ENCODE measurements at places on chromosomes 5 and 9.
A peak's percentile ranks its signal among the peaks of the same experiment; 100 is the strongest.

- DNase-seq, result no peak
Observed at GRCh38 chr9:20701060-20701459, 17.0 kb downstream of the FOCAD start.

DNA sequence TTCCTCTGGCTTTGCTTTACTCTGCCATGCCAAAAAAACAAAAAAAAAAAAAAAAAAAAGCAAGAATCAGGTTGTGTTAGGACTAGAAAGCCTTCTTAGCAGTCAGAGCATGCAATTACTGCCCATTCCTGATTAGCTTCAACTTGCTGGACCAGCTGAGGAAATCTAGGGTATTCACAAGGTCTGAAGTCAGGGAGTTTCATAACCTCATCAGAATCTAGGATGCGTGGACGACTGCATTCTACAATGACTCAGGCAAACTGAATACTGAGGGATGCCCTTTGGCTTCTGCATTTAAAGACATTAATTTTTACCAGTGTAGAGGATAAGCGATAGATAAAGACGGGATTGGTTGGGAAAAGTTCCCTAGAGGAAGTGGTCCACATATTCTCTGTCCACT, 39.2 kb upstream of the SHOC1 start:
- DNase-seq, result no peak

GRCh38 chr5:136013559-136013958, 15.2 kb upstream of the TGFBI start:
- DNase-seq, result no peak

DNA sequence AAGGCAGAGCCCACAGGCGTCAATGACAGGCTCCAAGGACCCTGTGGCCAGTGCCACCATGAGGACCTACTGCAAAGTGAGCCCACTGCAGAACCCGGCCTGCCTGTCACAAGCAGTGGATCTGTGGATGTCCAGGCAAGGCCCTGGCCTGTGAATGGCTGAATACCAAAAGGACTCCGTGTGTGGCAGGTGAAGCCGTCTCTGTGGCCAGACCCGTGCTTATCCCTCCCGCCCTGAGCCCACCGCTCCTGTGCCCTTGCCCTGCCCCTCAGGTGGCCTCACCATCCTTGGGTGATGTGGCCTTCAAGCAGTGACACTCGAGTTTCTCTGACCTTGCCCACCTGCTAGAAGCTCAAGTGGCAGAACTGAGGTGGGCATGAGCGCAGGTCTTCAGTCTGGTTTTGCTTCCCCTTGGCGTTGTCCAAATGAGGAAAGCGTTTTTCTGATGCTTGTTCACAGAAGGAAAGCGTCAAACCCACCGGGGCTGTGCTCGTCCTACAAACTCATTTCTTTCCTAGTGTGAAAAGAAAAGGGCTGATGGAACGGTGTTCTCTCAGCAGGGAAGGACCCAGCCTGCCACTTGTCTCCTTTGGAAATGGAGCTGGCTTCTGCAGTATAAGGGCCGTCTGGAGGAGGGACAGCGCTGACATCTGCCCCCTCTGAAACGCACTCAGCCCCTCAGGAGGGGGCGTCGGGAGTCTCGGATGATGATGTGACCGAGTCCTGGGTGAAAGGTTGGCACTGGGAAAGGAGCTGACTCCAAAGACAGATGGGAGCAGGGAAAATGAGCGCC, 377.7 kb upstream of the IRX4 start:
- DNase-seq, result no peak

- peak; percentile 13 for DNase-seq
Observed at GRCh38 chr5:171336521-171337209, 27.6 kb downstream of the TLX3 start.

DNA sequence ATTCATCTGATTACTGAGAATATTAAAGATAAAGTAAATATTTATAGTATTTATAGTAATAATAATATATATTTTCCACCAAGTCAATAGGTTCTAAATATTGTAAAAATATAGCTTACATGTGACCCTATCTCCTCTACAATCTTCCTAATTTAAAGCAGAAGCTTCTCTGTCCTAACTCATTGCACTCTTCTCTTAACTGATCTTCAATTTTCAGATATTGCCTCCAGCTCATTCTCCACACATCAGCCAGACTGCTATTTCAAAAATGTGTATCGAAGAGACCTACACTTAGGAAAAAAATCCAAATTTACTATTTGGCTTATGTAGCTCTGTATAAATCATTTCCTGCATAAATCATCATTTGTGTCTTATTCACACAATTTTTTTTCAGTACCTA, 47.8 kb downstream of the CDH18 start:
- no peak for DNase-seq

DNA sequence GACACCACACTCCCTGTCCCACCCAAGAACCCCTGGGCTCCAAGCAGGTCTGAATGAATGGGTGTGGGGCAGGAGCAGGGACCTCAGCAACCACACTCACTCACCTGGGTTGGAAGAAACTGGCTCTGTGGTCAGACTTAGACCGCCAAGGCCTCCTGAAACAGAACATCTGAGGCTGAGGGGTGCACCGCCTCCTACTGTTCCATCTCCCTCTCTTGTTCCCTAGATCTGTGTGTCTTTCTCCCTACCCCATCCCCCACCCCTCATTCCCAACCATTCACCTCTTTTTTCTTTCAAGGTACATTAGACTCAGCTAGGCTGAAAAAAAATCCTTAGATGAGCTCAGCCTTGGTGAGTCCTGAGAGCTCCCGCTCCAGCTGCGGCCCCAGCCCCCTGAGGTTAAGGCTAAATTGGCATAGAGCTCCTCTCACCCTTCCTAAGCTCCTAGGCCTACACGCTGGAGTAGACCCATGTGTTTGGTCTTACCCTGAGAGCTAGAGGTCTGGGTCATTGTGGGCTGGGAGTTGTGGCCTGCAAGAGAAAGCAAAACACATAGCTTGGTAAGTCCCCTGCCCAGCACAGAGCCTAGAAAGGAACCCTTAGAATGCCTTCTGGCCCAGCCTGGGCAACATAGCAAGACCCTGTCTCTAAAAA, 4.8 kb downstream of the ECSCR start:
- no peak for DNase-seq

GRCh38 chr5:5933651-5934050, 444.7 kb downstream of the MED10 start:
- no peak for DNase-seq

GRCh38 chr5:157548513-157549282, 26.9 kb downstream of the ADAM19 start:
- no peak for DNase-seq

DNA sequence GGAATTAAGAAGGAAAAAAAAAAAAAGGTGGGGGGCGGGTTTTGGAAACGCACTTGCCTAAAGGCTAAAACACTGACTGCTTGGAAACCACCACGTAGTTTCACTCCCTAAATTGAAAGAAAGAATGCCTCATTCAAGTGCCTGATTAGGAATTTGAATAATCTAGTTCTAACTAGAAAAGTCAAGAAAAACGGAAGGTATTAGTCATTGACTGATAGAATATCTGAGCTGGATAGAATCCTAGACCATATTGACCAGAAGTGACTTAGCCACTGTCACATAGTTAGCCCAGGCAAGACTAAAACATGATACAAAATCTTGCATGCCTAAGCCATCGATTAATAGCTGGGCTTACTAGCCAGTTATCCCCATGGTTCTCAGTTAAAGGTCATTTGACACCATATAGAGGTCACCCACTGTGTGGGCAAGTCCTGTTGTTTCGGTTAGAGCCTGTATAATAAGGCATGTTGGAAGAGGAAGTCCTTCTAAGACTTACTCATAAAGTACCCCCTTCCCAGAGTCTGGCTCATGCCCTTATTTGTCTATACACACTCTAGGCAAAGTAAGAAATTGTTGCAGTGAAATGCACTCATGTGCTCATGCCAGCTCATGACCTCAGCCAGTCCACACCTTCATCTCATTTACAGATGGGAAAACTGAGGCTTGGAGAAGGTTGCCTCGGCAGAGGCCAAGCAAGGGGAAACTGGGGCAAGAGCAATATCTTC, 40.2 kb downstream of the SH3RF2 start:
- no peak for DNase-seq

DNA sequence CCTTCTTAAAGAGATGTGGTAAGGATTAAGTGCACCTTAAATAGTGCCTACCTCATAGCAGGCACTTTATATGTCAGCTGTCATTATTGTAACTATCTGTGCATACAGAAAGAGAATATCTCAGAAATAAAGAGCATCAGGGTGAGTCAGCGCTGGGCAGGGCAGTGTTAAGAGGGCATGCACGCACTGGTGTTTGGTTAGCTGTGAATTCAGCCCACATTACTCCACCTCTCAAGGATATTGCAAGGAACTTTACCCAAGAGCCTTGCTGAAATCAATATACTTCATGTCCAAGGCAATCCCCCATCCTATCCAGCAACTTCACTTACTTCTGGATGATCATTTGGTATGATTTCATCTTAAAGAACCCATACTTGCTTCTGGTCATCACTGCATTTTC, 300.9 kb downstream of the NTRK2 start:
- DNase-seq, result no peak

DNA sequence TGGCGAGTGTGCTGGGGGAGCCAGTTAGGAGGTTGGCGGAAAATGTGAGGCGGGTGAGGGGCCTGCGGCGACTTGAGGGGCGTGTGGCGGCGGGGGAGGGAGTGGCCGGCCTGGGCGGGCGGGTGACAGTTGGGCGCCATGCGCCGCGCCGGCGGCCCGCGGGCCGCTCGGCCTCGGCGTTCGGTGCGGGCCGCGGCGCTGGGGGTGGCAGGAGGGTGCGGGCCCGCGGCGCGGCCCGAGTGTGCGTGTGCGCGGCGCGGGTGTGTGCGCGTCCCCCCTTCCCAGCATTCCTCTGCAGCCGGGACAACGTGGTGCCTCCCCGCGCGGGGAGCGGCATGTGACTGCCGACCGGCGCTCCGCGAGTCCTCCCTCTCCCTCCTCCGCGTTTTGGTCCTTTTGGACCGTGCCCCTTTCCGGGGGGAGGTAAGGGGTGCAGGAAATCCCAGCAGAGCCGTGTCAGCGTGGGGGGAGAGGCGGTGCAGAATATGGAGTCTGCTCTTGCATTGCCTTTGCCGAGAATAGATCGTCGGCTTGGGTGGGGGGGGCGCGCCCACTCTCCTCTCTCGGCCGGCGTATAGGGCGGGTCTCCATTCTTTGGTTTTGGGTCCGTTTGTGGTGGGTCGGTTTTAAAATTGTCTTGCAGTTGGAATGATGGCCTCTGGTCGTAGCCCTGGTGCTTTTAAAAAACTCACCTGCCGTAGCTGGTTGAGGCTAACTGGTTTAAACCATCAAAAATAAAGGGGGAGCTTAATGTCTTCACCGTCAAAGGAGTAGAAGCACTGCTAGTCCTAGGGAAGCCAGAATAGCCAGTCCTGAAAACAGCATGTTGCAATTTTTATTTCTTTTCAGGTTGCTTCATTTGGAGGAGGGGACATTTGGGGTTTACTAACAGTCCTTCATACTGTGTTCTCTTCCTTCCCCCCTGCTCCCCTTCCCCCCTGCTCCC, 2.0 kb downstream of the LARP1 start:
- no peak for DNase-seq

- peak; percentile 21 for DNase-seq
Observed at GRCh38 chr9:125409637-125410521, 148.3 kb downstream of the GAPVD1 start.

DNA sequence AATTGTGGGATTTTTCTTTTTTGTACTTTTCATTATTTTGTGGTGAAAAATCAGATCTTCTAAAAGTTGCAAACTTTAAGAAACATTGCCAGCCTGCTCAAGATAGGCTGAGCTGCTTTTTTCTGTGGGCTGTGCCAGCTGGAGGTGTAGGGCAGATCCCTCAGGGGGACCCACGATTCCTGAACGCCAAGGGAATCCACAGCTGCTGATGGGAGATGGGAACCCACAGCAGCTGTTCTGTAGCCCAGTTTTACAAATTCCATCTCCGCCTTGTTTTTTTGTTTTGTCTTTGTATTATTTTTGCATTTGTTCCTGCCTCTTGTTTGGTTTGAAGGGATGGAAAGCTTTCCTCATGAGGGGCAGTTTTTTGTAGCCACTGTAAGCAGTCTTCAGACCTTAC, 91.0 kb downstream of the WWC1 start:
- DNase-seq, result no peak

- no peak for DNase-seq
Observed at GRCh38 chr5:37695647-37696046, 144.2 kb downstream of the GDNF start.

DNA sequence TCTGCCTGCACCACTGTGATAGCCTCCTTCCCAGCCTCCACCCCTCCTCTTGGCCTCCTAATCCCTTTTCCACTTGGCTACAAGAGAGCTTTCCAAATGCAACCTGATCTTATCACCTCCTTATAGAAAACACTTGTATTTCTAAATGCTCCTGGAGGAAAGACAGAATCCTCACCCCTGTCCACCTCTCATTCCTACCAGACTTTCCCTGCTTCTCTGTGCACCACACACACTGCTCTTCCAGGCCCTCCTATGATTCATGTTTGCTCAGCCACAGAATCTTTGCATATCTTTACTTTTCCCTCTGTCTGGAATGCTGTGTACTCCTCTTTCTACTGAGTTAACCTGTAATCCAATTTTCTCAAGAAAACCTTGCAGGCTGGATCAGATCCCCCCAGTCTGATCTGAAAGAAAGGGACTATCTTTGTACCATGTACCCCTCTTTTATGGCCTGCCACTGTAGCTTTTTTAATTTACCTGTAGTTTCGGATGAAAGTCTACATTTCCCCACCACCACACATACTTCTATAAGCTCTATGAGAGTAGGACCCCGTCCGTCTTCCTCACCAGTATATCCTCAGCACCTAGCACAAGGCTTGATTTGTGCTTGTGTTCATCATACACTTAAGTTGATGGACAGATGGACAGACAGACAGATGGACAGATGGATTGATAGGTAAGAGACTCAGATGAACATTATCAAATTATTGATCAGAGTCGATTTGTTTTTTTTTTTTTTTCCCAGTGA, 95.3 kb downstream of the GALNT10 start:
- DNase-seq, result no peak

GRCh38 chr5:158619083-158619788, 480.5 kb downstream of the EBF1 start:
- DNase-seq, result no peak

DNA sequence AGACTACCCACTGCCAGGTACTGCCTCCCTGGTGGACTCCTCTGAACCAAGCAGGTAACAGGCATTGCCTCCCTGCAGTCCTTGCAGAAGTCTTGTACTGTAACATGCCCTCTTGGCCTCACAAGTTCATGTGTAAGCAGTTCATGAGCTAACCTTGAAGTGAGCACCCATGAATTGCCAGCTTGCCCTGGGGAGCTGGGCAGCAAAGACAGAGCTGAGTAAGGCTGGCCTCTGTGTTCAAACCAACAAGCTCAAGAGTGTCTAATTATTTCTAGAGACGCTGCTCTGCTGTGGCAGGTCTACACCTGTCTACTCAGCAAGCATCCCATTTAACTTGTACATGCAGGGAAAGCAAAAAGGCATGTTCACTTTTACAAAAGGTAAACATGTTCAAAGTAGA, 113.5 kb downstream of the FEM1C start:
- peak; percentile 42 for DNase-seq

GRCh38 chr5:14144586-14145434, 1.7 kb downstream of the TRIO start:
- DNase-seq, result peak; percentile 33

- no peak for DNase-seq
Observed at GRCh38 chr5:83408719-83409118, 62.8 kb upstream of the VCAN start.
